T-helper 2 cell treated with Interferon-gamma antibody and Interleukin-4, amounts not matched to agents 5 μg/mL and 100 μg/mL, for 36 hours (primary cell): ENCODE measurements at places on chromosomes 5 and 9.

DNA sequence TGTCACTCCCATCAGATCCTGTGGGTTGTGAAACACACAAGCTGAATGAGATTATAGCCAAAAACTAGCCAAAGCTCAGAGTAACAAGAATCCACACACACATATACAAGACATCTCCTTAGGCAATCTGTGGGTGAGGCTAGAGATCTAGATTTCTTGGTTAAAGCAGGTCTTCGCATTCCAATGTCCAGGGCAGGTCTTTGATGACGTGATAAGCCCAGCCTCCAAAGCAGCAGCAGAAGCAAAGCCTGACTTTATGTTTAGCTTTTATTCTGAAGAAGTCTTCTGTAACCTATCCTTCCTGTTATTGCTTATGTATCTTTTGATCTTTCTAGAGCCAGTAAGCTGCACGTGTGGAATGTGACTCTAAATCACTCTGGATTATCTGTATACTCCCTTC lies 199.1 kb upstream of the SLC30A5 start:
- DNase-seq, result no peak

- no peak for DNase-seq
Observed at GRCh38 chr9:121696930-121697329, 45.5 kb downstream of the DAB2IP start.

GRCh38 chr9:116417464-116417863 lies 263.9 kb downstream of the PAPPA start:
- DNase-seq, result no peak

DNA sequence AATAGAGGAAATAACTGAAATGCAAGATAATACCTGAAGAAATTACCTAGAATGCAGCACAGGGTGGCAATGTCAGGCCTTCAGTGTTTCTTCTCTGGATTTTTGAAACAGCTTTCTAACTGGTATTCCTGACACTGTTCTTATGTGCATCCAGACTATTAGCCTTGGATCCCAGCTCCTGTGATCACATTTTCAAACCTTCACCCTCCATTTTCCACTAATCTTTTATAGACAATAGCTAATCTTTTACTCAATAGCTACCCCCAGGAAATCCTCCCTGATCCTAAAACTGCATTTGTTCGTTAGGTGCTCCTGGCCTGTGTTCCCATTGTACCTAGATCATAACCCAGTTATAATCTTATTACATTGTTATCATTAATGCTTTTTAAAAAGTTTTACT lies 101.5 kb upstream of the DHFR start:
- DNase-seq, result no peak

GRCh38 chr5:5344051-5344571 lies 78.4 kb upstream of the ICE1 start:
- DNase-seq, result no peak

- no peak for DNase-seq
Observed at GRCh38 chr5:56732121-56732520, 83.2 kb upstream of the MAP3K1 start.

DNA sequence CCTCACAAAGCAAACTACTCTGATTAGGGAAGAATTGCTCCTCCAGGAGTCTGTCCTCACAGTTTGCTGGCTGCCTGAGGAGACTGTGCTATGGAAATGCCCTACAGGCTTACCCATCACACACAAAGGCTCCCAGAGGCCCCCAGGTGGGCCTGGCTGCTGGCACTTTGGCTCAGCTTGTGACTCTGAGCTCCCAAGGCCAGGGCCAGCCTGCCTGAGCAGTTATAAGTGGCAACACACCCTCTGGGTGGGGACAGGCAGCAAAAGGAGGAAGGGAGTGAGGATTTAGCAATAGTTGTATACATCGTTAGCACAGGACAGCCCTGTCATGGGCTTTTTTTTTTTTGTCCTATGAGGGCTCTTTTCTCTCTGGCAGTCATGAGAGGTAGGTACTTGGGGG lies 103.5 kb downstream of the DAPK1 start:
- DNase-seq, result no peak

- DNase-seq, result no peak
Observed at GRCh38 chr5:2110137-2110933, 227.6 kb upstream of the IRX4 start.

- no peak for DNase-seq
Observed at GRCh38 chr5:1392261-1392660, 47.4 kb upstream of the CLPTM1L start.

DNA sequence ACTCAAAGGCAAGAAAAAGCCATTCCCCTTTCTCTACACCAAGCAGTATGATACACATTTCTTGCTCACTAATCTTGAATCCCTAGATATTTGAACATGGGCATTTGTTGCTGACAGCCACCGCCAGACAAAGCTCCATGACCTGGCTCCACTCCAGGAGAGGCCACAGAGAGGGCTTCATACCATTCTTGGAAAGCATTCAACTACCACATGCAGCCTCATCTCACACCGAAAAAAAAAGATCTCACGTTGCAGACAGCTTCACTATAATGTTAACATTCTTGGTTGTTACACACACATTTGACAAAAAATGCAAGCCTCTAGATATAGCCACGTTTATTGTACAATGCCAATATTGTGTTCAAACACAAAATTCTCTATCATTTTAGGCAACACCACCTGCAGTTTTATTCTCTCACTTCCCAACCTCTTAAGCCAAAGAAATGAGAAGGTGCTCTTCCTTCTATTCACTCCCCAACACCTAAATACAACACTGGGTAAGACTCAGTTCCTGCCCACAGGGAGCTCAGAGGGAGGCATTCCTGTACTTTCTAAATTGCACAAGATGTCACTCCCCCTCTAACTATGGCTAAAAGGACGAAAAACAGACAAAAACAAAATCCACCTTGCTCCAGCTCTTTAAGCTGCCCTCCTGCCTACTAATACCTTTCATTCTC lies 222.4 kb downstream of the TSSK1B start:
- no peak for DNase-seq

DNA sequence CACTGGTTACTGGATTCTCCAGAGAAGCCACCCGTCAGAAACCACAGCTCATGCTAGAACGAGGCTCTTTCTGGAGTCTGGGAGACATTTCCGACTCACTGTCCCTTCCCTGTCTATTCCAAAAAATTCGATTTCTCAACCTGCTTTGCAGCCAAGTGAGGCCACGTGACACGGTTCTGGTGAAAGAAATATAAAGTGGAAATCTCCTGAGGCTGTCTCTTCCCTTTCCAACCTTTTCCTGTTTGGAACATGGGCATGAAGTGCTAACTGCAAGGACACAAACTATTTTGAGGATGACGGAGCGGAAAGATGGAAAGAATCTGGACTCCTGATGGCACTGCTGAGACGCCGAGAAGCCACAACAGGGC lies 6.1 kb upstream of the PTGS1 start:
- no peak for DNase-seq

GRCh38 chr5:146254223-146254622 lies 50.8 kb downstream of the RBM27 start:
- DNase-seq, result no peak

- no peak for DNase-seq
Observed at GRCh38 chr5:57332361-57332760, 150.2 kb downstream of the ACTBL2 start.
